ENCODE measurements at places on chromosomes 12 and 14.

GRCh38 chr12:51008329-51009055, 17.7 kb downstream of the SLC11A2 start:
- no peak for DNase-seq

DNA sequence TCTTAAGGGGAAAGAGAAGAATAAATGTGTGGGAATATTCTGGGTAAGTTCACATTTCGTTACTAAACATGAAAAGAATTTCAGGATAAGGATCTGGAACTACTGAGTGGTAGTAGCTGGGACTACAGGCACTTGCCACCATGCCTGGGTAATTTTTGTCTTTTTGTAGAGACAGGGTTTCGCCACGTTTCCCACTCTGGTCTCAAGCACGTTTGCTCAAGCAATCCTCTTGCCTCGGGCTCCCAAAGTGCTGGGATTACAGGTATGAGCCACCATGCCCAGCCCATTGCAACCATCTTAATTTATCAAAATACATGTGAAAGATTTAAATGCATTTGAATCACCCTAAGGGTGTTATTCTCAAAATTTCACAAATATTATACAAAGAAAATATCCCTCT, 26.4 kb downstream of the ITPR2 start:
- DNase-seq: no peak

DNA sequence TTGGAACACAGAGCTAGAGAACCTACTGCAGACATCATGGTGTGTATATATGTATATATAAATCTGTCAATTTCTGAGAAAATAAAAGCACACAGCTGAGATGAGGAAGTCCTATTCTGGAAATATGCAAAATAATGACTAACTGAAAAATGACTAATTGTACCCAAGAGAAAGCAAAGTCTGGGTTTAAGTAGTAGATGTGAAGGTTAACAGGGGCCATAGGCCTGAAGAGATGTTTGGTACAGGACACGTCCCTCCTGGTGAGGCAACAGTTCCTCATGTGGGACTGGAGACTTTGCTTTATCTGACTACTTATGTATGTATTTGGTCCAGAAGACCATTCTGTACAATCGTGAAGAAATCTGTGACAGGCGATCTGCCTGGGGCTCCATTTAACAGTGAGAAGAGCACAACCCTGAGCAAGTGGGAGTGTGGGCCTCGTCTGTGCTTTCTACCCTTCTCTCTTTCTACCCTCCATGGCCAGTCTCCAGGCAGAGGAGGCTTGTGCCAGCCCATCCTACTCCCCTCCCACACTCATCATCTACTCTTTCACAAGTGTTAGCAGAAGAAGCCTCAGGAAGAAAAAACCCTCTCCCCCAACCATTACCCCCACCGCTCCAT, 67.5 kb downstream of the SLC41A2 start:
- no peak for DNase-seq

- no peak for DNase-seq
Measured at GRCh38 chr14:37583358-37584210, 11.5 kb downstream of the FOXA1 start.

DNA sequence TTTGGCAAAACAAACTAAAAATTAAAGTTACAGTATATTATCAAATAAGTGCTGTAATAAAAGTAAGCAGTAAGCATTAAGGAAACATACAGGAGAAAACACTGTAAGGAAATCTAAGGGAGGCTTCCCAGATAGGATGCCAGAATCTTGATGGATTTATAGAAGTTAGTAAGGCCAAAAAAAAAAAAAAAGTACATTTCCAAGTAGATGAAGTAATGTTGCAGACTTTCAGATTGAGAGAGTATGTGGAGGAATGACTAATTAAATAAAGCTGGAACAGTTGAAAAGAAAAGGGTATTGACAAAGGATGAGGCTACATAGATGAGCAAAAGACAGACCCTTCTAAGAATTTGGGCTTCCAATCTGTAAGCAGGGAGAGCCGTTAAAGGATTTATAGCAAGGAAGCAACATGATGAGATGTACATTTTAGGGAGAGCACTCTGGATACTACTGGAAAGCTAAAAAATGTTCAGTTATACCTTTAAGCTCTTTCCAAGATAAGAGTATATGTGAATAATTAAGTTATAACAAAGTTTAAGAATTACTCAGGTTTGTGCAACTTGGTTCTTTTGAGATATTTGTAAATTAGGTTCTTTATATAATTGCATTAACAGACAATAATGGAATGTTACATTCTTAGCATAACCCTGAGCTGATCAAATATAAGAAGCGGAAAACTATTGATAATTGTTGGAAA, 87.5 kb upstream of the MON2 start:
- no peak for DNase-seq

DNA sequence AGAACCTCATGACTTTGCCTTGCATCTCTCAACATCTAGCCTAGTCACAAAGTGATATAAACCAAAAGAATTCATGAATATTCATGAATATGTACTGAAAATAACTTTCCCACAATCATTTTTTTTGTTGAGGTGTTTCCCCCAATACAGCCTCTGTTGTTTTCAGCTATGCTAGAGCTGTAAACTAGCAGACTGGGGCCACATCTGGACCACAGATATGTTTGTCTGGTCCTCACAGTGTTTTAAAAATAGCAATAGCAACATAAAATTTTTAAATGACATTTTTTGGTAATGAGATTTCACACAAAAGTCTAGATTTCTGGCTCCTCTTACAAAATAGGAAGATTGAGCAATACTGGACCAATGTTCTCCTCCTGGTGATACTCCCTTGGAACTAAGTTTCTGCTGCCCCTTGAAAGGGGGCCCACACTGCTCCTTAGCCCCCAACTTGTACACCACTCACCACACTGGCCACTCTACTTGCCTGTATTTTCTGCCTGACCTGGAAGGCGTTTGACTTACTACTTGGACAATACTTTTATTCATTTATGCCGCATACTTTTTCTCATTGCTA, 81.2 kb downstream of the BMP4 start:
- DNase-seq: no peak

- DNase-seq: peak; percentile 42
Measured at GRCh38 chr12:7144414-7145120, 14.4 kb downstream of the CLSTN3 start.

DNA sequence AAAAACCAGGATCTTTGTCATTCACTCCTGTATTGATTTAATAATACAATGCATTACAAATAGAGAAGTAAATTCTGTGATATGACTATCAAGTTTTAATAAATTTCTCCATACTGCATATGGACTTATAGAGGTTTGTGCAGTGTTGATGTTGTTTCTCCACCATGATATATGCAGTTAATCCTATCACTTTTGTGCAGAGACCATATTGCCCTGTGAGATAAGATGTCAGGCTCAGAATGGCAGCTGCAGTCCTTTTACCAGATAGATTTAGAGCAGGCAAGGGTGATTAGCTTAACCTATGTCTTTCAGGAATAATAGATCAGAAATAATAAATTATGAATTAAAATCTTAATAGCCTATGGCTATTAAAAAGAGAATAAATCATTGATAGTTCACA, 38.6 kb upstream of the KCNJ8 start:
- DNase-seq: no peak

Measured in kidney capillary endothelial cell (primary cell).